ENCODE measurements at places on chromosomes 2 and 18. TPM values are rescaled to one million over a fixed set of nuclear protein-coding genes. Genes with fewer than 3 reads are reported as not detected.

DNA sequence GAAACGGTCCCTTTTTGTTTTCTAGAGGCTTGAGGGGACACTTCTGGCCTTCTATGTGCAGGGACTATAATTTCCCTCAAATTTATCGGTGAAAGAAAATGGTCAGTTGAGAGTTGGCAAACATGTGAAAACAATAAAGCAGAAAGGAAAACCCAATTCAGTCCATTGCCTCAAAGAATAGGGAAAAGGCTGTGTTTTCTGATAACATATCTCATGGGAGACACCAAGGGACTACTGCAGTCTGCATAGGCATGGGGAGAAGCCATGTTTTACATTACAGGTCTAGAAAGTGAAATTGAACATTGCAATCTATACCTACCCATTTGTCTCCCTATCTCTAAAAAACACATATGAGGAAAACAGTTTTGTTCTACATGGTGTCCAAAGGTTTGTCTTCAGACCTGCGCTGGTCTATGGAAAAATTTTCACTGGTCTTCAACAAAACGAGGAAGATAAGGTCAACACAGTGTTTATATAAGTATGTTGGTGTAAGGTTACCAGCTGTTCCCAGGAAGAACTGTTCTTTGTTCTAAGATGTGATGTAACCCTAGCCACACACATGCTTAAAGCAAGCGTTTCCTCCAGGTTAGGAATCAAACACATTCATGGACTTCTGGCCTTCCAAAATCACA lies 179.7 kb downstream of the MREG start:
- no peak for DNase-seq

DNA sequence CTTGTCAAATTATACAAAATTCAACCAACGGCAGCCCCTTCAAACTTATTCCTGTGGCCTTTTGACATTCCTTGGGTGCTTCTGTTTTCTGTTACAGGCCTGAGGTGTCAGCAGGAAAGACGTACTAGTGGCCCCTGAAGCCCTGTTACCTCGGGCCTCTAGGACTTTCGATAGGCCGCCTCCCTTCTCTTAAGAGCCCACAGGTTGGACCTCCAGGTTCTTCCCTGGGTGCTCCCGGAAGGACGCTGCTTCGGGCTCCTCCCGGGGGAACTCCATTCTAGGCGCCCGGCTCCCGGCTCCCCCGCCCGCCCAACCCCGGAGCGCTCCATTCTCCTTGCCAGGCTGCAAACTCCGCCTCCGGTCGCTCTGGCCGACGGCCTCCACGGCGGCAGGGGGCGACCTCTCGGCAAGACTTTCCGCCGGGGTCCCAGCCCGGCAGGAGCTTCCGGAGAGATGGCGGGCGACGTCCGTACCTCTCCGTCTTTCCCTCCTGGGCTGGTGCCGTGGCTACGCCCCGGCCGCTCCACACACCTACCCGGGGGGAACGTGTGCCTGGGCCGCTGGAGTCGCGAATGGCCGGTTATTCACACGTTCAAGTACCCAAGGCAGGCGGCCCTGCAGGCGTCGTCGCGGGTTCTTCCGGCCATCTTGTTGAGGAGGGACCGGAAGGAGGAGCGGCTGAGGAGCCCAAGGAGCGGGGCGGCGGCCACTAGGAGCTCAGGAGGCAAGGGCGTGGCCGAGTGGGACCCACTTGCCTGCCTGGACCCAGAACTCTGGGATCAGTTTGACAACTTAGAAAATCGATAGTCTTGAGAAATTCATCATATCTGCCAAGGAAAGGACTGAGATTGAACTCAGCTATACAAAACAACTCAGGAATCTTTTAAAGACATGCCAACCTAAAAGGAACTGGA lies 27.5 kb downstream of the BOLA3 start:
- DNase-seq = peak; percentile 97

- DNase-seq = no peak
Measured at GRCh38 chr2:189143925-189144324, 35.6 kb downstream of the COL5A2 start.

The DYNAP gene
- not detected for polyA plus RNA-seq

The MRPL44 gene
- polyA plus RNA-seq = 12.9 TPM

DNA sequence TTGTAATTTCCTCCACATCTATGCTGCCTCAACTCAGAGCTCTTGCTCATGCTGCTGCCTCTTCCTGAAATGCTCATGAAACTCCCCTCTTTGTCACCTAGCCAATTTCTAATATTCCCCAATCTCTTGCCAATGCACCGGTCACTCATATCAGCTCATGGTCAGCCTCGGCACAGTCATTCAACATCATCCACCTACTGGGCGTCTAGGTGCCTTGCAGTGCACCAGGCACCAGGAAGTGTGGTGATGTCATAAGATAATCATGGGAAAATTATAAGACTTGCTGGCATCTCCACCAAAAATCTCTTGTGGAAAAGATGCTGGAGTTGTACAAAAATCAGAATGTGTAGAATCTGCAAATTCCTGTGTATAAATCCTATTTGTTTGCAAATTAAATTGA lies 52.6 kb upstream of the RAB27B start:
- peak; percentile 15 for DNase-seq

- no peak for DNase-seq
Measured at GRCh38 chr18:75277610-75277928, 67.0 kb downstream of the TSHZ1 start.

- DNase-seq = no peak
Measured at GRCh38 chr18:26702086-26702485, 153.7 kb upstream of the KCTD1 start.

DNA sequence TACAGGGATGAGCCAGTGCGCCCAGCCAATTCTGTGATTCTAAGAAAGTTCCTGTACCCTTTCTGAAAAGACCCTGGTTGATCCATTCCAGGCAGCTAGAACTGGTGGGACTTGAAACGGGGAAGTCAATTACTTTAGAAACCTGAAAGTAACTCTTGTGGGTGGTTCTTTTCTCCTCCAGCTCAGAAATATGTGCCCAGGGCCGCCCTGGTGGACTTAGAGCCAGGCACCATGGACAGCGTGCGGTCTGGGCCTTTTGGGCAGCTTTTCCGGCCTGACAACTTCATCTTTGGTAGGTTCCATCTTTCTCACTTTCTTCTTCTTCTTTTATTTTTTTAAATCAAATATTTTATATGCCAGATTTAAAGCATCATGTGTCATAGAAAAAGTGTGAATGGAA lies 2.7 kb downstream of the TUBB6 start:
- no peak for DNase-seq

DNA sequence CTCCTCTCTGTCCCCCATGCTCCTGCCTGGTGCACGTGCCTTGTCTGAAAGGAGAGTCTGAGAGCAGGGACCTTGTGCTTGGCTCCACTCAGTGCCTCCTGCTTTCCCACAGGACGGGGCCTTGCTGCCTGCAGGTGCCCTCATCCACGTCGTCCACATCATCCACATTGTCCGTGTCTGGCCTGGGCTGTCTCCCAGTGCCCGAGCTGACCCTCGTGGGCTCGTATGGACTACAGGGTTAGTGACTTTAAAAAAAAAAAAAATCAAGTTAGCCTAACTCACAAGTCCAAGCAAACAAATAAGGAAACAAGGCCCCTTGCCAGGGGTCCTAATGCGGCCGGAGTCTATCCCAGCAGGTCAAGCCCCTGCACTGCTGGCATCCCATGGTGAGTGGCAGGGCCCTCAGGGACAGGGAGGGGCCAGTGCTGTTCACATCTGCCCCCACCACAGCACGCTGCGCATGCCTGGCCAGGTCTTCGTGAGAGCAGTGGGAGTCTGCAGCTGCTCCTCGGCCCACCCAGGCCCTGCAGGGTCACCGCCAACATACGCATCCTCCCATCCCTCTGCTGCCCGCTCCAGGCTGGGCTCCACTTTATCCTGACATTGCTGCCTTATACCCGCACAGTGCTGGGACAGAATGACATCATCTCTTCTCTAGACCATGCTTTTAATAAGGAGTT lies 232.6 kb downstream of the NDUFA10 start:
- no peak for DNase-seq

- DNase-seq = no peak
Measured at GRCh38 chr2:127580167-127581049, 44.9 kb downstream of the MYO7B start.

DNA sequence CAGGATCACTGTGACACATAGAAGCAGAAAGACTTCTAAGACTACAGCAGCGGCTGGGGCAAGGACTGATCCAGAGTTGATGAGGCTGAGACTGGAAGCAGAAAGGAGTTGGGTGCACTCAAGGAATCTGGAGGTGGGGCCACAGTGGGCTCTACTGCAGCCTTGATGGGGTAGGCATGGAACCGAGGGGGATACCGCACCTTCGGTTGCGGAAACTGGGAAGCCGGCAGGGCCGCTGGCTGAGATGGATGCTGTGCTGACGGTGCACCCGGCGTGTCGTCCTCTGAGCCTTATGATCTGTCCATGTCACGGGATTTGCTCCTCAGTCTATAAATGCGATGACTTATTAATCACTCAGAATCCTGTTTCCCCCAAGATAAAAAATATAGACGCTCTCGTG lies 473.5 kb upstream of the MYT1L start:
- DNase-seq = peak; percentile 10

The ATP6V1B1 gene
- polyA plus RNA-seq = 6.1 TPM

The CHN1 gene
- 46.9 TPM for polyA plus RNA-seq

- DNase-seq = no peak
Measured at GRCh38 chr18:72940986-72941385, 73.2 kb upstream of the NETO1 start.

The RBFA gene
- polyA plus RNA-seq = 57.6 TPM

The RAPGEF4 gene
- polyA plus RNA-seq = 0.30 TPM

- no peak for DNase-seq
Measured at GRCh38 chr2:10569460-10569859, 120.3 kb downstream of the NOL10 start.

DNA sequence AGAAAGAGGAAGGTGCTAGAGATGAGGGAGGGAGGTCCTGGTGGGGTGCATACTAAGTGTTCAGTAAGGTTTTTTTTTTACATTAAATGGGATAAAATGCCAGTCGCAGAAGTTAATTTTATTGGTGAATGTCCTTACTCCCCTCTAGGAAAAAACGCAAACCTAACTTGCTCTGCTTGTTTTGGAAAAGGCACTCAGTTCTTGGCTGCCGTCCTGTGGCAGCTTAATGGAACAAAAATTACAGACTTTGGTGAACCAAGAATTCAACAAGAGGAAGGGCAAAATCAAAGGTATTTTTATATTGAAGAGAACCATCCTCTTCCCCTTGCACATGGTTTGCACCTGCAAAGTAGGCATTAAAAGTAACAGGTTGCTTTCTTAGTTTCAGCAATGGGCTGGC lies 12.7 kb upstream of the IL18R1 start:
- DNase-seq = no peak

DNA sequence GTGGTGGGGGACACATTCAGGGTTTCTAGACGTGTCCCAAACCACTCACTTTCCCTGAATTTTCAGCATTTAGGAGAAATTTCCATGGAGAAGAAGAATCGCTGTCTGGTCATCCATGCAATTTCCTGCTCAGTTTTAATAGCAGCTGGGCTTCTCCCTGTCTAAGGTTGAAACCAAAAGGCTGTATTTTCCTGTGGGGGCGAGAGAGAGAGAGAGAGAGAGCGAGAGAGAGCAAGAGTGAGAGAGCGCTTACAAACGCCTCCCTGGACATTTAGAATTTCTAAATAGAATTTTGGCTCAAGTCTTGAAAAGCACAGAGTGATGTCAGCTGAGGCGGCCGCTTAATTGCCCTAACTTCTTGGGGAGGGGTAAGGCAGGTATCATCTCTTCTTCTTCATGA lies 110.8 kb downstream of the SETBP1 start:
- DNase-seq = no peak

The IL36RN gene
- not detected for polyA plus RNA-seq

- no peak for DNase-seq
Measured at GRCh38 chr2:62150597-62151305, 45.2 kb upstream of the B3GNT2 start.

The PLCL1 gene
- 10.3 TPM for polyA plus RNA-seq

DNA sequence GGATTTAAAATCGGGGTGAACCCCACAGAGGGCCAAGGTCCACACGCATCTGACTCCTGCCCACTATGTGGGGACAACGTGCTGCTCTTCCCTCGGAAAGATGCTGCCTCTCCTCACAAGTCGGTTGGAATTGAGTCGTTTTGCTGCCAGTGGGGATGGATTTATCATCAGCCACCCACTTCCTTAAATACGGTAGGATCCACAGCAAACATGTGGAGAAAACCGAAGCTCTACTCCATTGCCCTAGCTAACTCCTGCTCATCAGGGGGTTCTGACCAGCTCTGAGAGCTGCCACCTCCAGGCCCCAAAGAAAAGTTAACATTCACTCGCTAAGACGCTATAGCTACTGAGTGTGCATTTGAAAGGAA lies 80.9 kb downstream of the CHRNA1 start:
- DNase-seq = peak; percentile 49
